ENCODE measurements at places on chromosomes 4 and X. TPM values are rescaled to one million over a fixed set of nuclear protein-coding genes. Genes with fewer than 3 reads are reported as not detected.

The GPM6B gene
- polyA plus RNA-seq, result 11.5 TPM

- DNase-seq, result no peak
These were observed 37.2 kb downstream of the RTL9 start for GRCh38 chrX:110395877-110396276.

GRCh38 chr4:38659346-38659745, 4.7 kb upstream of the KLF3 start:
- DNase-seq, result no peak

DNA sequence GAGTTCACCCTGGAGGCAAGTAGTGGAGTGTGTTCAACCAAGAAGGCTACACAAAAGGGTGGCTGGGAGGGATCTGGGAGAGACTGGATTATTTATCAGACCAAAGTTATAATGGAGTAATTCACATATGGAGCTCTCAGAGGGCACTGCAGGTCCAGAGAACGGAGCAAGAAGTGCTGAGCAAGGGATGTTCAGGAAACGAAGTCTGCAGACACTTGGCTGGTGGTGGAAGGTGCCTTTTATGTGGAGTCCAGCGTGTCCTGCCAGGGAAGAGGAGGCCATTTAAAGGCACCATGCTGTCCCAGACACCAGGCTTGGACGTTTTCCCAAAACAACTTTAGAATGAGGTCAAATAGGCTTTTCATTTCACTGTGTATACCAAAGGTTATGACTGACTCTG, 130.1 kb downstream of the CEP135 start:
- no peak for DNase-seq

DNA sequence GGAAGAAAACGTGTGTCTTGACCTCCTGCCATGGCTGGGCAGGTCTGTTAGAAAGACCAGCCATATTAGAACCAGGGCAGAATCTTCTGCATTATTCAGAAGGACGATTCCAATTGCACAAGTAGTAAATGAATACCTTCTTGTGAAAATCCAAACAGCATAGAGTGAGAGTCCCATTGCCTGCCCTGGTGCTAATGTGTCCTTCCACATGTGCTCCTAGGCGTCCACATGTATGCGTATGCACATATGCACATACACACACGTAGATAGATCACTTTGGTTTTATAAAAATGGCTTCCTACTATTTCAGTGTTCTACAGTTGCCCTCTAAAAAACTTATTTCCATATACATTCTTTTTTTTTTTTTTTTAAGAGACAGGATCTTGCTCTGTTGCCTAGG, 10.2 kb upstream of the GRPEL1 start:
- DNase-seq, result no peak

GRCh38 chr4:73432169-73433000, 3.6 kb upstream of the AFP start:
- peak; percentile 73 for DNase-seq

The DGAT2L6 gene
- polyA plus RNA-seq, result not detected

- no peak for DNase-seq
These were observed 76.9 kb downstream of the COL4A6 start for GRCh38 chrX:108361316-108361715.

The ANAPC10 gene
- 18.7 TPM for polyA plus RNA-seq

GRCh38 chr4:3342182-3342854, 49.5 kb downstream of the RGS12 start:
- DNase-seq, result peak; percentile 14

DNA sequence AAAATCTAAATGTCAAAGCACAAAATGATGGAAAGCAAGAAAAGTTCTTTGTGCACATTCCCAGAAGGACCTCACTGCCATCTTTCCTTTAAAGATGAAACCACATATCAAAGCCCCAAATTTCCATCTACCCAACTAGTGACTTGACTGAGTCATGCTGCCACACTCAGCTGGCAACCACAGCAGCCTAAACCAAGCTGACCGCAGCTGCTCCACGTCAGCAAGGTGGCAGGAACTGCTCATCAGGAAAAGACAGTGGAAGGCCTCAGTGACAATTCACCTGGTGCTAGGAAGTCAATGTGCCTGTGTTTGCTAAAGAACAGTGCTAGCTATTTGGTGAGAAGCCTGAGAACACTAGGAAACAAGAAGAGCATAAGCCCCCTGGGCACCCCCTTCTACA, 26.1 kb downstream of the ACOX3 start:
- DNase-seq, result no peak

- DNase-seq, result no peak
These were observed 101.8 kb downstream of the PJA1 start for GRCh38 chrX:69063486-69063885.

The F8A2 gene
- not detected for polyA plus RNA-seq

DNA sequence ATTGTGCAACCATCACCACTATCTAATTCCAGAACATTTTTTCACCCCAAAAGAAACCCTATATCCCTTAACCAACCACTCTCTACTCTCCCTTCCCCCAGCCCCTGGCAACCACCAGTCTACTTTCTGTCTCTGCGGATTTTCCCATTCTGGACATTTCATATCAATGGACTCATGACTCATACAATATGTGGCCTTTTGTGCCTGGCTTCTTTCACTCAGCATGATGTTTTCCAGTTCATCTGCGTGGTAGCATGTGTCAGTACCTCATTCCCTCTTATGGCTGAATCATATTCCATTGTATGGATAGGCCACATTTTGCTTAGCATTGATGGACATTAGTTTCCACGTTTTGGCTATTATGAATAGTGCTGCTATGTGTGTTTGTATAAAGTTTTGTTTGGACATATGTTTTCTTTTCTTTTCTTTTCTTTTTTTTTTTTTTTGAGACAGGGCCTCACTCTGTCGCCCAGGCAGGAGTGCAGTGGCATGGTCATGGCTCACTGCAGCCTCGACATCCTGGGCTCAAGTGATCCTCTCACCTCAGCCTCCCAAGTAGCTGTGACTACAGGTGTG, 335.4 kb downstream of the BCOR start:
- DNase-seq, result no peak
